ENCODE measurements at places on chromosomes 13 and 19.
A peak's percentile ranks its signal among the peaks of the same experiment; 100 is the strongest.

DNA sequence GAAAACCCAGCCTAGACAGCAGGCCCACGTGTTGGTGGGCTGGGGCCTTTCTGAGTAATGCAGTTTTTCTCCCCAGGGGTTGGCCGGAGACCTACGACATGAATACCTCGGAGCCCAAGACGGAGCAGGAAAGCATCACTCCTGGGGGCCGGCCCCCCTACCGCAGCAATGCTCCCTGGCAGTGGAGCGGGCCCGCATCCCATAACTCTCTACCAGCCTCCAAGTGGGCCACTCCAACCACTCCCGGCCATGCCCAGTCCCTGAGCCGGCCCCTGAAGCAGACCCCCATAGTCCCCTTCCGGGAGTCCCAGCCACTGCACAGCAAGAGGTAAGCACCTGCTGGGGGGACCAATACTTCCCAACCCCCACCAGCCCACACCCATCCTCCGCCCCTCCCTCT, 82.9 kb downstream of the DPF1 start:
- DNase-seq, result no peak

- no peak for DNase-seq
Measured at GRCh38 chr13:67075239-67075638, 154.9 kb downstream of the PCDH9 start.

DNA sequence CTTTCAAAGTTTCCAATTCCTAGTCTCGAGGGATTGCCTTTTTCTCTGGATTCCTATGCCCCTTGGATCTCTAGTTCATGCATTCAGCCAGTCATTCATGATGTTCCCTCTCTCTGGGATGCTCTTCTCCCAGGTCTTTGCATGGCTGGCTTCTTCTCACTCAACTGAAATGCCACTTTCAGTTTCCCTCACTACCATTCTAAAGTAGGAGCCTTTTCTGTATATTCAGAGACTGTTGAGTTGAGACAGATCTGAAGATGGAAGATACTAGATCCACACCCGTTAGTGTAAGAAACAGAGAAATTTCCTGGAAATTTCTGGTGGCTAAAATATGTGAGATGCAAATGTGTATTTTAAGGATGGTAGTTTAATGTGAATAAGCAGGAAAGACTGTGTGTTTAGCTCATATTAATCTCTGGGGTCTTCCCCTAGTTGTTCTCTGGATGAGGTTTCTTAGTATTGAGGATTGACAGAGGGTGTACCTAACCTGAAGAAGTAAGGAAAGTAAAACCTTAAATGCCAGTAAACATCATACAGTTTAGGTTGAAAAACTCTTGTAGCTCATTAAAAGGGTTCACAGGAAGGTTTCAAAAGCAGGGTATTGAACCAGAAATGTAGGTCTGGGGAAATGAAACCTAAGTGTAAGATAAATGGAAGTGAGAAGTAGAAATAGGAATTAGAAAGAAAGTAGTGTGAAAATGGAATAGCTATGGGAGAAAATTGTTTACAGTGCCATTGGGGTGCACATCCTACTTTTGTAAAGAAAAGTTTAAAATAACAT, 331.3 kb downstream of the NDFIP2 start:
- no peak for DNase-seq

DNA sequence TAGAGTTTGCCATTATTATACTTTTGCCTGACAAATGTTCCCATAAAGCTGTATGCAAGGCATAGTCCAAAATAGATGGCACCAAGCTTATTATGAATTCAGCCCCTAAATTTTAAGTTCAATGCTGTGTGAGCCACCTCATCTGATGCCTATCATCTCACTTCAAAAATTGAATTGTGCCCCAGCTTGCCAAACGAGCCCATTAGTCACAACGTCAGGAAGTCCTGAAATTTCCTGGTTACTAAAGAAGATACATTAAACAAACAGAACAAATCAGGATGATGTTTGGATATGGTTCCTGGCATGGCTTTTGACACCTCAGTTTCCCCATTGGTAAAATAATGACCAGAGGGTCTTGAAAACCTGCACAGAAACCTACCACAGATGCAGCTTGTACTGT, 147.5 kb upstream of the SOX21 start:
- DNase-seq, result no peak

DNA sequence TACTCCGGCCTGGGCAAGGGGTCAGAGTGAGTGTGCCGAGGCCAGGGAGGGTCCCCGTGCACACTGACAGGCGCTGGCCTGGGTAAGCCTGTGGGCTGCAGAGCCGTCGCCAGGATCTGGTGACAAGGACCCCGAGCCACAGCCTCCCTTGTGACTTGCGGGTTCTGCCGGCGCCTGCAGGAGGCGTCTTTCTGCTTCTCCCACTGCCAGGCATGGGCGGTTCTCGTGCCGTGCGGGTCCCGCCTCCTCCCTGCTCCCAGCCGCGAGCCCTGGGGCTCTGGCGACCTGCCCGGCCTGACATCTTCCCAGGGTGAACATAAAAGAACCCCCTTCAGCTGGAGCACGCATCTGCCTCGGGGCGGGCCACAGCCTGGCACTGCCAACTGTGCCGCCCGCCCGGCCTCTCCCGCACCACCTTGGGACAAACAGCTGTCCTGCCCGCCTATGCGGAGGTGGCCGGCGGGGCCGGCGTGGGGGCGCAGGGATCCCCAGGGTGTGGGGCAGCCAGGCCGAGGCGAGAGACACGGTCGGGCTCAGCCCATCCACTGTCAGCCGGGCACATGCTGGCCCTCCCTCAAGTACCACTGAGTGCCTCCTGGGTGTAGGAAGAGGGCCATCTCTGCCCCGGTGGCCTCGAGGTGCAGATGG, 1.5 kb upstream of the HCN2 start:
- no peak for DNase-seq

- peak; percentile 53 for DNase-seq
Measured at GRCh38 chr19:58150328-58150921, at the start of gene ZNF329. Gene ZNF329, minus strand, starts transcription at chr19:58150789. Its CDS starts 21,286 bp downstream, at chr19:58129503.

- no peak for DNase-seq
Measured at GRCh38 chr19:12865746-12866415, 15.4 kb downstream of the DNASE2 start.

GRCh38 chr19:35318679-35319448, 10.1 kb upstream of the CD22 start:
- no peak for DNase-seq

GRCh38 chr13:48708764-48709163, 55.0 kb downstream of the CYSLTR2 start:
- no peak for DNase-seq

DNA sequence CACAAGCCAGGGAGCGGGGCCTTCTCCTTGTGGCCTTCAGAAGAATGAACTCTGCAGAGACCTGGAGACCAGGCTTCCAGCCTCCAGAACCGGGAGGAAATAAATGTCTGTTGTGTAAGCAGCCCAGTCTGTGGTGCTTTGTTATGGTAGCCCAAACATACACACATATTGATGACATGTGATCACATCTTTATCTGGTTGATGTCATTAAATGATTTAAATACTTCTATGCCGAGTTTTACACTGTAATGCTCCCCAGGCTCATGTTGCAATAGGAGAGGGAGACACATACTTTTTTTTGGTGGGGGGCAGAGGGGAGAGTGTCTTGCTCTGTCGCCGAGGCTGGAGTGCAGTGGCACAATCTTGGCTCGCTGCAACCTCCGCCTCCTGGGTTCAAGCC, 188.0 kb upstream of the IRS2 start:
- DNase-seq, result no peak
